Activated naive CD4-positive, alpha-beta T cell treated with anti-CD3 and anti-CD28 coated beads, Interleukin-2, amount 10 ng/mL, durations not matched to agents 5 hours and 36 hours (primary cell): ENCODE measurements at places on chromosomes 5 and 9. TPM values are rescaled to one million over a fixed set of nuclear protein-coding genes. Genes with fewer than 3 reads are reported as not detected.

Gene RLN2
- 2.6 TPM for total RNA-seq

Gene GLDC
- total RNA-seq = 1.2 TPM

Gene TTC23L
- total RNA-seq = not detected

Gene PCDHGC5
- total RNA-seq = not detected

Gene IL3
- not detected for total RNA-seq

Gene TMEM252
- total RNA-seq = not detected

Gene SLCO6A1
- not detected for total RNA-seq

Gene GNPDA1
- total RNA-seq = 44.3 TPM

Gene LHX3
- not detected for total RNA-seq

Gene DENND4C
- total RNA-seq = 44.2 TPM

Gene PCDHGA3
- not detected for total RNA-seq

Gene PCDHGC4
- total RNA-seq = not detected

Gene FGF1
- total RNA-seq = not detected
